Suppressor macrophage treated with lipopolysaccharide for 1 hour (primary cell): ENCODE measurements at places on chromosomes 6 and 20.
A peak's percentile ranks its signal among the peaks of the same experiment; 100 is the strongest.

DNA sequence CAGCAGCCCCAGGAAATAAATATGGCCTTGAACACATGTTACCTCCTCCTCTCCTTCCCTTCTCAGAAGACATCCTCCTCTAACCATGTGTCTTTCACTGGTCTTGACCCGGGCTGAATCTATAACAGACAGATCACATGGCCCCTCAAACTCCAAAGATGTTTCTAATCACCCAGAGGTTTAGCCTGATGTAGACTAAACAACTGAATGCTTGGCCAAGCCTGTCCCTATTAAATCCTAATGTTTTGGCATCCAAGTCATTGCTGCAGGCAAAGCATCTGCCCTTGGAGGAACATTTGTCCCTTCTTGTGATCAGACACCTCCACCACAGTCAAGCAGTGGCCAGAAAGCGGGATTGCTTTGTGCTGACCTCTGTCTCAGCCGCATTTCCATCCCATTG is 65.5 kb downstream of the ANKRD60 start:
- no peak for DNase-seq

GRCh38 chr20:22572491-22572890 is 11.9 kb downstream of the FOXA2 start:
- DNase-seq, result no peak

DNA sequence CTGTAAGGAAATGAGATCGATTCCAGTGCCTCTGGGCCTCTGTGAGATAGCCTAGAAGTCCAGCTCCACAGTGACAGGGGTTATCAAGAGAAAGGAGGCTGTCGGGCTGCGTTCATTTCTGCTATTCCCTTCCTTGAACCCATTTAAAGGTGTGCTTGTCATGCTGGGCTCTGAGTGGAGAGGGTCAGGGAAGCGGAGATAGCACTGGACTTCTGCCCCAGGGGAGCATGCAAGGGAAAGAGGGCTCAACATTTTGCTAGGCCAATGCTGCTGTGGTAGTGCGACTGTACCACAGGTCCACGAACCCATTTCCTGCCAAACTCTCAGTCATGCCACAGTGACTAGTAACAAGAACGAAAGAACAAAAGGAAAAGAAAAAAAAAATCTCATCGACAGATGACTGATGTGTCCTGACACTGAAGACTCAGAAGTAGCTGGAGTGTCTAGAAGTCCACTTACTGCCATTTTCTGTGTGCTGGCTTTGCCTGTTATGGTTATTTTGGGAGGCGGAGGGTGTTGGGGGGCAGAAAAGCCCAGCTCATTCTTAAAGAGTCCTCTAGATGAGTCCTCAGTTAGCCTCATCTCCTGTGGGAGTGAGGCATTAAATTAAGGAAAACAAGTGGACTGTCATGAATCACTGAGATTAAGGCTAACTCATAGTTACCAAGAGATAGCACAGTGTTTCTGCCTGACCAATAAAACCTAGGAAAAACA is 8.1 kb downstream of the NEDD9 start:
- no peak for DNase-seq

- DNase-seq, result no peak
Observed at GRCh38 chr20:3165473-3166337, 6.0 kb upstream of the FASTKD5 start.

GRCh38 chr6:119218548-119218947 is 131.0 kb downstream of the MAN1A1 start:
- DNase-seq, result no peak

- peak; percentile 97 for DNase-seq
Observed at GRCh38 chr20:41340327-41341055, at the start of gene LPIN3. Gene LPIN3, plus strand, starts transcription at chr20:41340821. Its CDS starts 4,983 bp downstream, at chr20:41345804.

DNA sequence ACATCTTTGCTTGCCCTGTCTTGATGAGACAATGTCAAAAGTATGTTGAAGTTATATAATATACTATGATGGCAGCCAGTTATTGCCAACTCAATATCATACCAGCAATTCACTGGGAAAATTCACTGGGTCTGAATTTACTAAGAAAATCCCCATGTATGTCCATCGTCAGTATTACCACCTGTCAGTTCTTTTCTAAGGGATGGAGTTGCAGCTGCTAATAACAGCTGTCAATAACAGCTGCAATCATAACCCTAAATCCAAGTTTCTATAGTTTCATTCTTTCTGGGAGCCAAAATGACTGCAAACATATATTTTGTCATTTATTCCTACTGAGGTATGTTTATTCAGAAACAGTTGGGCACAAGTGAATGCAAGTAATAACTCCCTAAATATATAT is 132.6 kb upstream of the RIN2 start:
- no peak for DNase-seq

DNA sequence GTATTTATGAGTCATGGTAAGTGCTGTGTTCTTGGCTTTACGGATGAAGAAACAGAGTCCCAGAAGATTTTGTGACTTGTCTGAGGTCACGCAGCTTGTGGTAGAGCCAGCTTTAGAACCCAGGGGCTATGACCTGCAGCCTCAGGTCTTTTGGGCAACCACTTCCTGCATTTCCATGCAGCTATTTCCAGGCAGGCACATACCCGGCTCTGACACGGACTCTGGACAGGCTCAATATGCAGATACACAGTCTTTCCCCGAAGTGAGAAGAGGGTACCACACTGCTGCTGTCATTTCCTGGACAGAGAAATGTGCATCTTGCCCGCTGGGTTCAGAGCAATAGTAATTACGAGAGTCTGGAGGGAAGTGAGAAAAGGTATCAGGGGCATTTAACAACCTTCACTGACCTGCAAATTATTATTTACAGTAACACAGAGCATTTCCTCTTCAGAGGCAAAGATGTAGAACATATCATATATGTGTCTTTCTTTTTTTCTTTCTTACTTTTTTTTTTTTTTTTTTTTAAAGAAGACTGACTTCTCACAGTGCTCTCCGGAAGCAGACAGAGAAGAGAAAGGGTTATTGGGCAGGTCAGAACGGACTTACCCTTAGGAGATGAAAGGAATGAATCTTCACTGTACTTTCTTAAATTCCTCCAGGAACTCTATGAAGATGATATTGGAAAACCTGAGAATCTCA is 185.1 kb downstream of the CLIC5 start:
- DNase-seq, result peak; percentile 7

DNA sequence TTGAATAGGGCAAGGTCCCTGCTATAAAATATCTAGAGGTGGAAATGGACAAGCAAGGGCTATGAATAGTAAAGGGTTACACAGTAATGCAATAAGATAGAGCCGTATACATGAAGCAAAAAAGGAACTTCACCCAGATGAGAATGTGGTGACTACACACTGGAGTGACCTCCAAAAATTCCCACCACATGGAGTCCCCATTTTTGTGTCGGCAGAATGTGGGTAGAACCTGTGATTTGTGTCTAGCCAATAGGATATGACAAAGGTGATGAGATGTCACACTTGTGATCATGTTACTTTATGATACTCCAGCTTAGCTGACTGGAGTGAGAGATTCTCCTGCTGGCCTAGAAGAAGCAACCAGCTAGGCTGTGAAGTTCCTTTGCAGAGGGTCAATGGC is 96.8 kb downstream of the SYNE1 start:
- DNase-seq, result peak; percentile 75

DNA sequence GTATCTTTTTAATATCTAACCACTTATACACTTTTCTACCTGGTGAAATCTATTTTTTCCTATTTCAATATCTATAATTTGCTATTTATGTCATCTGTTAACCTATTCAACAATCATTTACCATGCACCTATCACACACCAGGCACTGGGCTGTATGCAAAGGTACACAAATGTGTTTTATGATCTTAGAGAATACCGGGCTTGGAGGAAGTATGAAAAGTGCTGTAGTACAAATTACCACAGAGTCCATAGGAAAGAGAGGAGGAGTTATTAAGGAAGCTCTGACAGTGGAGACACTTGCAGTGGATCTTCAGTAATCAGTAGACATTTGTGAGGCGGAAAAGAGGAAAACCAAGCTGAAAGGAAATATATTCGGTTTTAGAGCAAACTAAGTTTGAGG is 96.0 kb downstream of the HIVEP2 start:
- DNase-seq, result no peak

DNA sequence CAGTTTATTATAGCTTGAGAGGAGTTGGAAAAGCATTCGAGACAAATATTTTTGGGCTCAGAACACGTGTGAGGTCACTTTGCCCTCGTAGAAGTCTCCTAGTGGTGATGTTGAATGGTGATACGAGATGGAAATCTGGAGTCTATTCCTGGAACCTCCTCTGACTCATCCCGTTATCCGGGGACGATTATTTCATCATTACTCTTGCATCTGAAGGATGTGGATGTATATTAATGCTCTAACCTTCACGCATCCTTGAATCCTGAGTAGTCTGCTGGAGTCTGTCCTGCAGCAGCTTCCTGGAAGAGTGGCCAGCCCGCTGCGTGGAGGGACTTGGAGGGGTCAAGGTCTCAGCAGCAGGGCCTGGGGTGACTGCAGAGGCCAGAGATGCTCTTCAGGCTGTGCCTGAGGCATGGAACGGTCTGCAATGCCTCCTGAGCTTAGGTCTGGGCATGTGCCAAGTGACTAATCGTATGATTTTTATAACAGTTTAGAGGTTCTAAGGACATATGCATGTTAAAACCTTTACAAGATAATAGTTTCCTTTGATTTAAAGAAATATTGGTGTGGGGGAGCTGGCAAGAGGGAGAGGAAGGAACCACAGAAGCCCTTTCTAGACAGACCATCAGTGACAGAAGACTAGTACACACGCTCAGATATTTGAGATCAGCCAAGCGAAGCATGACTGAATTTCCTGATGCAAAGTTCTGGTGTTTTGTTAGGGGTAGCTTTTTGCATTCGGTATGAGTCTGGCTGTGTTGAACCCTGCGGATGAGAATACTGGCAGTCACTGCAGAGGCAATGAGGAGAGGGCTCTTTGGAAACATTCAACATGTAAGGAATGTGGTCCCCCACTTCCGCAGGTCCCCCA is 400.2 kb downstream of the QKI start:
- DNase-seq, result peak; percentile 4

DNA sequence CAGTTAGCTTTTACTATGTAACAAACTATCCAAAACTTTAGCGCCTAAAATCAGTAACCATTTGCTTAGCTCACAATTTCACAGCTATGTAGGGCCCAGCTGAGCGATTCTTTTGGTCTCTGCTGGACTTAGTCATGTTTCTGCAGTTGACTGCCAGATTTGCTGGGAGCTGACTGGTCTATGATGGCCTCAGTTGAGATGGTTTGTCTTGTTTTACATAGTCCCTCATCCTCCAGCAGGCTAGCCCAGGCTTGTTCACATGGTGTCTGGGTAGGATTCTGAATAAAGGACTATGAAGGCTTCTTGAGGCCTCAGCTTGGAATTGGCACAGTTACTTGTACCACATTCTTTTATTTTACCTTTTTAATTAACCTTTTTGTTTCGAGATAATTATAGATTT is 247.8 kb upstream of the CHD6 start:
- no peak for DNase-seq

GRCh38 chr6:127969701-127970100 is 68.8 kb upstream of the THEMIS start:
- DNase-seq, result no peak

DNA sequence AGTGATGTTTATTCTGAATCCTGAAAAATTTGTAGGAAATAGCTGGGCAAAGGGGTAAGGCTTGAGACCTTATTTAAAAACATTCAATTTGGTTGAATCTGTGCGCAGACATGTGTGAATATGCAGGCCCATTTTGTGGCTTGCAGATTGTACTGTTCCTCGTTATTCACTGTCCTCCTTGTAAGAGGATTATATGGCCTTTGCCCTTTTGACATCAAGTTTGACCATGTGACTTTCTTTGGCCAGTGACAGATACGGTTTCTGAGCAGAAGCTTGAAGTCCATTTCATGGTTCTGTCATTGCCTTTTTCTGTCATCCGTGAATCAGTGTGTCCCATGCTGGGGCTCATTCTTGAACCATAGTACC is 13.4 kb downstream of the AFDN start:
- DNase-seq, result no peak

DNA sequence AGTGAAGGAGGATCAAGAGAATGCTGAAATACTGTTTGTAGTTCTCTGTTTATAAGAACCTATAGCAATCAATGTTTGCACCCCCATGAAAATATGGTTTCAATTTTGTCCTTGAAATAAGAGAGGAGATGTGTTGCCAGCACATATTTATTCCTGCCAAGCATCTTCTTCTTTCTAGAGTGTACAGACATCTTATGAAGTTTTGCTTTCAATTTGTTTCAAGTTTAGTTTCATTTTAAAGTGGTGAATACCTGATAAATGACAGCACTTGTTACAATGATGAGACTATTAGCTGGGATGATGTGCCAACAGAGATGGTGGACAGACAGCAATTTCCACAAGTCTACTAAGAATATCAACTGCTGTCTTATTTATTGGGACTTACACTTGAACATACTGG is 39.2 kb upstream of the CENPW start:
- DNase-seq, result no peak

GRCh38 chr6:104182811-104183210 is 676.9 kb downstream of the HACE1 start:
- DNase-seq, result no peak

DNA sequence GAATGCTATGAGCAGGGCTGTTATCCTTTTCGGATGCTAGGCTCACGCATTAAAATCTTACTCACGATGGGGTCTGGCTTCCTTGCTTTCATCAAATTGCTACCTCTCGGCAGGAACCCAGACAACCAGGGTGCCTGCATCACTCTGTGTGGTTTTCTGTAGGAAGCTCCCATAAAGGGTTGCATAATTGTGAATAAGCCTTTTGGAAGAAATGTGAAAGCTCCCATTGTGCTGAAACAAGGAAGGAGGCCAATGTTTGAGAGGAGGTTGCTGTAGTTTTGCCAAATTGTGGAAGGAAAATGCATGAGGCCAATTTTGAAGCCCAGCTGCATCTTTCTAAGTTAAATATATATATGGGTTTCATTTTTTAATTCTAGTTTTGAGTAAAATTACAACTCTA is 615.5 kb downstream of the C6orf118 start:
- DNase-seq, result no peak

GRCh38 chr20:40866056-40866455 is 162.6 kb upstream of the TOP1 start:
- DNase-seq, result no peak

DNA sequence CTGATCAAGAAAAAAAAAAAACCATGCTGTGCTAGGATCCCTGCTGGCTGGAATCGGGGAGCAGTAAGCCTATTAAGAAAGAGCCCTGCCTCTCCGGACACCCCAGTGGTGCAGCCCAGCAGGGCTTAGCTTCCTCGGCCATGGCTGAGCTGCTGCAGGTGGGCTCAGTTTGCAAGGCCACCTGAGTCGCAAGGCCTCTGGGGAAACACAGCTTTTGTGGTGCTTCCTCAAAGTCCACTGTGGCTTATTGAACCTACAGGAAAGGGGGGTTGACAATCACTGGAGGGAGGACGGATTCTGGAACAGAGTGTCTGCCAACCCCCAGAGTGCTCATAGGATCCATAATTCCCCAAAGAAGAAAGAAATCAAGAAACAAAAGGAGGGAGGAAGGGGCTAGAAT is 240.8 kb downstream of the SMOC2 start:
- DNase-seq, result no peak

- peak; percentile 28 for DNase-seq
Observed at GRCh38 chr6:163659803-163660202, 245.3 kb downstream of the QKI start.

GRCh38 chr20:46954490-46955038 is 59.9 kb downstream of the EYA2 start:
- DNase-seq, result no peak

- DNase-seq, result no peak
Observed at GRCh38 chr20:1462834-1463233, 3.8 kb downstream of the NSFL1C start.
